ENCODE measurements at places on chromosomes 2 and 18.

DNA sequence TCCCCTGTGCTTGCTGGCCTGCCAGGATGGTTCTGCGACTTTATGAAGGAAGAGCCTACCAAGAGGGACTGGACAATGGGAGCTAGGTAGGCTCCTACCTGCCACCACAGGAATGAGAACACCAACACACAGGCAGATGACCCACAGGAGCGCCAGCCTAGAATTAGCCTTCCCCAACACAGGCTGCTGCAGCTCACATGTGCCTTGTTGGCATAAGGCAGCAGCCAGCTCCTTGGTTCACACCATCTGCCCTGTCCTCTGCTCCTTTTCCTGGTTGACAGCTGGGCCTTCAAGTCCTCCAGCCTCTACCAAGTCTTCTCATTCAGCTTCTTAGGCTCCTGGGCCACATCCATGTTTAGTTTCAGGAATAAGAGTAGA, 705.4 kb upstream of the RAB6C start:
- no peak for DNase-seq

DNA sequence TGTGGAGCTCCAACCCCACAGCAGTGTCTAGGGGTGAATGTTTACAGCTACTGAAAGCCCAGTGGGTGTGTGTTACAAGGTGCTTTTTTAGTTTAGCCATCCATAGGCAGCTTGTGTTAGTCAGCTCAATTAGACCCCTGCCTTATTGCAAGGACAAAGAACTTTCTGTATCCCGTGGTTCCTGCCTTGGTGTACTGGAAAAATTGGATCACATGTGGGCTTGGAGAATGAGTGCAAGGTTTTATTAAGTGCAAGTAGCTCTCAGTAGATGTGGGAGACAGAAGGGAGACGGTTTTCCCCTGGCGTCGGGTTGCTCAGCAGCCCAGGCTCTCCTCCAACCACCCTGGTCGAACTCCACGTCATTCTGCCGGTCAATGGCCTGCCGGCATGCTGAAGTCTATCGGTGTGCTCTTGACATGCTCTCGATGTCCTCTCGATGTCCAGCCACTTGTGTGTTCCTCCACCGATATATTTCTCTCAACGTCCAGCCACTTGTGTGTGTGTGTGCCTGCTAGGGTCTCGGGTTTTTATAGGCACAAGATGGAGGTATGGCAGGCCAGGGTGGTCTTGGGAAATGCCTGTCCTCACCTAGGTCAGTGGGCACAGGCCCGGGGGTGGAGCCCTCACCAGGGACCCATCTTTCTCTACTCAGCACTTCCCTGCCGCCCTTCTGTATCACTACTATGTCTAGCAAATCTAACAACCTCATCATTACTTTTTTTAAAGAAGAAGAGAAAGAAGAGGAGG, 13.8 kb downstream of the FANCL start:
- DNase-seq = no peak

DNA sequence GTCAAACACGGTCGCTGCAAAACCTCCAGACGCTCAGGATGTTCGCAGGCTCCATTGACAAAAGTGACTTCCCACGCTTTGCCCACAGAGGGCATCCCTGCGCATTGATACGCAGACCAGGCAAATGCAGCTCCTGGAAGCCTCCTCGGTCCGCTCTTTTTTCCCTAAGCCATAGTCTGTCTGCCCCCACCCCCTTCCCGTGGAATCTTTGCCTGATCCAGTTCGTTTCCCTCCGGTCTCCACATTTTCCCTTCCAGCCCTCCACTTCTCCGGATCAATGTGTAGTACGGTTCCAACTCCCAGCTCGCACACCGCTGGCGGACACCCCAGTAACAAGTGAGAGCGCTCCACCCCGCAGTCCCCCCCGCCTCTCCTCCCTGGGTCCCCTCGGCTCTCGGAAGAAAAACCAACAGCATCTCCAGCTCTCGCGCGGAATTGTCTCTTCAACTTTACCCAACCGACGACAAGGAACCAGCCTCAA, at the start of gene DCC:
Gene DCC (plus strand): TSS at position 307 of the 481 bp plus-strand sequence. CDS start 591 bp downstream, outside the sequence.
- DNase-seq = no peak

DNA sequence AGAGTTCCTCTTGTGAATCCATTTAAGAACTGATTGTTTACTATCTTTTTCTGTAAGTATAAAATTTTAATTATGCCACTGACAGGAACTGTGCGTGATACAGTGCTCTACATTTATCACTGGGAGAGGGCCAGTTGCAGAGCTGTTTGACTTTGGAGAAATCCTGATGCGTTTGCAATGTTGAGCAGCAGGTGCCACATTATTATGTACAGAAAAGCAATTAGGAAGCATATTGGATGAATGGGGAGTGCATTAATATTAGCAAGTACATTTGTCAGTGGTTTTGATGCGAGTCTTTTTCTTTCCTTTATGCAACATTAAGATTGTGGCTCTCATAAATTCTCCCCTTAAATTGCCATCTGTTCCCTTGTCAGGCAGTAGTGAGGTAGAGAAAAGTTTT, 302.3 kb upstream of the FANCL start:
- no peak for DNase-seq

DNA sequence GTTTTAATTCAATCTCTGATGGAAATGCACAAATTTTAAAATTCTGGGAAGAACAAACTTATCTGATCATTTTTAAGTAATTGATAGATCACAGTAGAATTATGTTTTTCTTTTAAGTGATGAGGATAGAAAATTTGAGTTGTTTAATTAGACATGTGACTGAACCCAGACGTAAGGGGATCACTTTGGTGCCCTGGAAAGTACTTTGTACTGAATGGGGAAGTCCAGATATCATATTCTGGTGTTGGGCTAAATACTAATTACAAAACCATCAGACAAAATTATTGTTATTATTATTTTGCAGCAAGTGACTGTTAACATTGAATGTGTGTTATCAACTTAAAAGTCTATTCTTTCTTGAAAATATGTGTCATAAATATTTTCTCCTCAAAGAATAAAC, 994.6 kb downstream of the TSN start:
- no peak for DNase-seq

Data from GM13976 (cell line).